ENCODE measurements at places on chromosomes 12 and 14.

- DNase-seq: peak; percentile 98
These were observed at the start of gene GLIPR1 for GRCh38 chr12:75480469-75480949. GLIPR1 (plus strand) TSS chr12:75480755; CDS start chr12:75480881, 126 bp downstream.

- DNase-seq: no peak
These were observed 239.2 kb upstream of the FKBP4 start for GRCh38 chr12:2555487-2556082.

- DNase-seq: peak; percentile 69
These were observed 64.3 kb upstream of the STON2 start for GRCh38 chr14:81464253-81465002.

DNA sequence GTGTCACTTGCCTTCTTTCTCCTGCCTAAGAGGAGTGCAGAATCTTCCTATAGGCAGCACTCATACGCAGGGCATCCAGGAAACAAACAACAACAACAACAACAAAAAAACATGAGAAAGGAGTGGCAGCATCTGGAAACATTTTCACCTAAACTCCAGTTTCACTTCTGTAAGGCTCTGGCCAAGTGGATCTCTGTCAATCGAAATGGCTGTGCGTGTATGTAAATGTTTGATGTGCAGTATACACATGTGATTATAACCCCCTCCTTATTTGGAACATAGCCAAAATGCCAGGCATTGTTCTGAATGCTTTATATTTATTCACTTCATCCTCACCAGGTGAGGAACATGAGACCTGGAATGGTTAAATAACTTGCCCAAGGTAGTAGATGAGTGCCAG lies 76.8 kb downstream of the COX16 start:
- DNase-seq: no peak

- peak; percentile 93 for DNase-seq
These were observed 10.5 kb upstream of the NID2 start for GRCh38 chr14:52079239-52079959.

- no peak for DNase-seq
These were observed 3.0 kb downstream of the WNT1 start for GRCh38 chr12:48980953-48981756.

GRCh38 chr14:58702441-58703160 lies 64.8 kb downstream of the DACT1 start:
- no peak for DNase-seq

- DNase-seq: no peak
These were observed 1.6 kb upstream of the EML1 start for GRCh38 chr14:99791476-99792209.

DNA sequence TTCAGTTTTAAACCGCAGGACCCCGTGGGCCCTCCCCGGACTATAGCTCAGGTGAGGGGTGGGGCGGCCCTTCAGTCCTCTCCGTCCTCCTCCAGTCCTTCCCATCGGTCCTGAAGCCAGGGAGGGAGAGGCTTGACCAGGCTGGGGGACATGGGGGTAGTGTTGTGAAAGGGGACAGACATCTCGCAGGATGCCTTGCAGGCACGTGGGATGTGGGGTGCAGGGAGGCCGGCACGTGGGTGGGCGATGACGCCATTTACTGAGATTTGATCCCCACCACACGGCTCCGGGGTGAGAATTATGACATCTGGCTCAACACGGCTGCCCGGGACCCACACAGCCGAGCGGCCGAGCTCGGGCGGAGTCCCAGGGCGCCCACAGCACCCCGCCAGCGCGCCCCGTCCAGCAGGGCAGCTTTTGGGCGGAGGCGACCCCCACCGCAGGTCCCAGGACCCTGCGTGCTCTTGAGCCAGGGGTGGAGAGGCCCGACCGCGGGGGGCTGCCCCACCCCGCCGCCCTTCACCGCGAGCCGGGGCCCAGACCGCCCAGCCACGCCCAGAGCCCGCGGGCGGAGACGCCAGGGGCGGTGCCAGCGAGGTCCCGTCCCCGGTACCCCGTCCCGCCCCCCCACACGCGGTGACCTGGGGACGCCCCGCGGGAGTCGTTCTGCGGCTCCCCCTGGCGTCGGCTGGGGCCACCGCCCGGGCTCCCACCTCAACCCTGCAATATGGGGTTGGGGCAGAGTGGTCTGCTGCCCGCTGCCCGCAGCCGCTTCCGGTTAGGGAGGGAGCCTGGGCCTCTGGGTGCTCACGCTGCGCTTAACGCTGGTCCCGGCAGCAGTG lies 3.3 kb upstream of the EXOC3L4 start:
- peak; percentile 71 for DNase-seq

DNA sequence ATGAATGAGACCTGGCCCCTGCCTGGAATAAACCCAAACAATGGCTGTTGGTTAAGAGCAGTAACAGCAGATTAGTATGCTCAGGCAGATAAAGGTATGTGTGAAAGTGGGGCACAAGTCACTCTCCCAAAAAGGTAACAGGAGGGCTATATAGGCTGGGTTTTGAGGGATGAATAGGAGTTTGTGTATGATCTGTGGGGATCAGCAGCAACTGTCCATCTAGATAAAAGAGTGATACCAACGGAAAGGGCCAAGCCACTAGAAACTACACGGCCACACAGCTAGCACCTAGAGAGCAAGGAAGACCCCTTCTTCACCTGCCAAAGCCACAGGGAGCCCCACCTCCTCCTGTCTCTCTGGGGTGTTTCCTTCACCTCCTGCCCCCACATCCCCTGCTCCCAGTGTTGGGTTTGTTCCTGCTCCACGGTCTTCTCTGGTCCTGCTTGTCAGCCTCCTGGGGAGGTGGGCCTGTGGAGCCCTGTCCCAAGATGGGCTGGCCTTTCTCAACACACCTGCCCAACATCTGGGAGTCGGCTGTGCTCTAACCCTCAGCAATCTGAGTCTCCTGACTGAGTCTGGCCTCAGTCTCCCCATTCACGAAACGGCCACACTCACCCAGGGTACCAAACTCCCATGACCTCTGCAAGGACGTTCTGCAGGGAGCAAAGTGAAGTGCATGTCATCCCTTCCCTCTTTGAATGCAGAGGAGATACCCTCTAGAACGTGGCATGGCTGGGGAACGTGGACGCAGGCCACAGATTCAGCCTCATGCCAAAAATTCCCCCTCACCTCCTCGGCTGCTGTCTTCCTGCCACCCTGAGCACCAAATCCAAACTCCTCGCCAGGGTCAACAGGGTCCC lies 108.2 kb downstream of the NCOR2 start:
- no peak for DNase-seq

DNA sequence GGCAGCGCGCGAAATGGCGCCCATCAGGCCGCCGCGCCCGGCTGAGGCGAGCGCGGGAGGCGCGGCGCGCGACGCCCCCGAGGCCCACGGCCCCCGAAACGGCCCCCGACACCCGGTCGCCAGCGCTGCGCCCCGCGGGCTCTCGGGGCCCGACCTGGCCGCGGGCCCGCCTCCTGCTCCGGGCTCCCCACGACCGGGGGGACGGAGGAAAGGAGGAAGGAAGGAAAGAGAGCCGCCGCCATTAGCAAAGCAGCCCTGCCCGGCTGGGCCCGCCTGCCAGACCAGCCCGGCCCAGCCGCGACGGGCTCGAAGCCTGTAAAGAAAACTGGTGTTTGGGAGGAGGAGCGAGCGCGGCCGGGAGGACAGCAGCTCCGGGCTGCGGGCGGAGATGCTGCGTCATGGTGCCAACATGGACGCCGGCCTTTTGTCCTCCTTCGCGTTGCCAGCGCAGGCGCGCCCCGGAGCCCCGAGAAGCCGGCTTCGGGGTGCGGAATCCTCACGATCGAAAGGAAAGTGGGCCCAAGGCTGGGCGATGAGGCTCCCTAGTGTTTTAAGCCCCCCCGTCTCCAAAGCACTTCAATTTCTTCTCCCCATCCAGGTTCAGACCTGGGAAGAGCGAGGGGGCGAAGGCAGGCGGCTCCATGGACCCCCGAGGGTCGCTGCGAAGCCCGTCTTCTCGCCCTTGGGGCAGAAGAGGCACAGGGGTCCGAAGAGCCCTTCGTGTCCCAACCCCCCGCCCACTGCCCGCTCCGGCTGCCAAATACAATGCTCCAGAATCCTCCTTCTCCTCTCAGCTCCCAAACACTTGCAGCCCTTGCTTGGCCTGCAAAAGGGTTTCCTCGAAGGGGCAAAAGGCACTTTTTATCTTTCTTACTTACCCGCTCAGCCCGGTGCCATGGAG lies 2.9 kb upstream of the SETD1B start:
- DNase-seq: peak; percentile 86

DNA sequence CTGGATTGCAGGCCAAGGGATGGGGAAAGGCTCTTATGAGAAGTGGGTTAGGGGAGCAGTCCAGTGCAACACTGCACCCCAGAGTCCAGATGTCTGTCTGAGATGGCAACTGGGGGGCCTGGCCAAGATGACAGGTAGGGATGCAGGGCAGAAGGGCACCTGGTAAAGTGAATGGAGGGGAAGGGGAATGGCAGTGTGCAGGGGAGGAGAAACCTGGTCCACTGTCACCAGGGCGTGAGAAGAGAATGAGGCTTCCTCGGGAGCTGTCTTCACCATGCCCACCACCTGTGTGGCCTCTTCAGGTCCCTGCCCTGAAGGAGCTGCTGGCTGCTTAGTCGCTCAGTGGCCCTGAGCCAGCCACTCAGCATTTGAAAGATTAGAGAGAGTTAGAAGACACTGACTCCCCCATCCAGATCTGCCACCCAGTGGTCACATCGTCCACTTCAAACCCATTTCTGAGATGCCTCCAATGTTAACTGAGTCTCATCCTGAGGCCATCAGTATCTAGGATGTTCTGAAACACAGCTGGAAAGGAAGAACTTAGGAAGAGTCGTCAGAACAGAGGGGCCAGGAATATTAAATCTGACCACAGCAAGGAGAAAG lies 57.3 kb downstream of the PLEKHG3 start:
- DNase-seq: no peak

GRCh38 chr12:24482882-24483604 lies 465.9 kb downstream of the BCAT1 start:
- DNase-seq: no peak

GRCh38 chr12:124527861-124528561 lies 39.4 kb downstream of the NCOR2 start:
- peak; percentile 70 for DNase-seq

DNA sequence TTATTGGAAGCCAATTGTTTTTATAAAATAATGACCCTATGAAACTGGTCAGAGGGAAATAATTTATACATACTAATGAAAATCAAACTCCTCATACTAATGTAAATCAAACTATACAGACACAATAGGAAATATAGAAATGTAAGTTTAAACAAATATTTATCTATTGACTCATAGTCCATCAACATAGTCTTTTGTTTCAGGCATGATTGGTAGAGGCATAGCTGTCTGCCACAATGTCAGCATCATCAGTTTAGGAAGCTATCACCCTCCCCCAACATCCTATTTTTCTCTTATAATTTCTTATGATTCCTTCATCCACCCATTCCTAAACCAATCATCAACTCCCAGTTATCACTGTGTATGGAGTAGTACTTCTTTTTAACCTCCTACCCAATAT lies 117.7 kb downstream of the SLC38A6 start:
- no peak for DNase-seq

GRCh38 chr14:81938341-81938740 lies 404.7 kb upstream of the SEL1L start:
- no peak for DNase-seq

DNA sequence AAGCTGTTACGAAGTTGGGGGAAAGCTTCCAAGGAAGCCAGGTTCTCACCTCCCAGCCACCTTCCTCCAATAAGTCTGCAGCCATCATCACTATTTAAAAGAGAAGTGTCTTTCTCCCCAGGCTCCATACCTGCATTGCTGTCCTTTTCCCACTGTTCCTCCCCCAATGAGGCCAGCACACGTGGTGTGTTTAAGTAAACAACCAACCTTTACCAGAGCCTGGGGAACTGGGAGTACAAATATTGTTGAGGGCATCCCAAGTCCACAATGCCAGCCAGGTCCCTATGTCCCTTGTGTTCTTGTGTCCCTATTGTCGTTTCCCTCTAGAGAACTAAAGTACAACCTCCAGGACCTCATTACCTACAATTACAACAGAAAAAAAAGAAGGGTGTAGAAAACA lies 49.2 kb upstream of the PNMA1 start:
- no peak for DNase-seq

DNA sequence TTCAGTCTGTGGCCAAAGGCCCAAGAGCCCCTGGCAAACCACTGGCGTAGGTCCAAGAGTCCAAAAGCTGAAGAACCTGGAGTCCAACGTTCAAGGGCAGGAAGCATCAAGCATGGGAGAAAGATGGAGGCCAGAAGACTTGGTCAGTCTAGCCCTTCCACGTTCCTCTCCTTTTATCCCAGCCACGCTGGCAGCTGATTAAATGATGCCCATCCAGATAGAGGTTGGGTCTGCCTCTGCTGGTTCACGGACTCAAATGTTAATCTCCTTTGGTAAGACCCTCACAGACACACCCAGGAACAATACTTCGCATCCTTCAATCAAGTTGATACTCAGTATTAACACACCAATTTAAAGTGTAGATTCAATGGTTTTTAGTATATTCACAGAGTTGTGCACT lies 21.1 kb upstream of the OS9 start:
- no peak for DNase-seq

DNA sequence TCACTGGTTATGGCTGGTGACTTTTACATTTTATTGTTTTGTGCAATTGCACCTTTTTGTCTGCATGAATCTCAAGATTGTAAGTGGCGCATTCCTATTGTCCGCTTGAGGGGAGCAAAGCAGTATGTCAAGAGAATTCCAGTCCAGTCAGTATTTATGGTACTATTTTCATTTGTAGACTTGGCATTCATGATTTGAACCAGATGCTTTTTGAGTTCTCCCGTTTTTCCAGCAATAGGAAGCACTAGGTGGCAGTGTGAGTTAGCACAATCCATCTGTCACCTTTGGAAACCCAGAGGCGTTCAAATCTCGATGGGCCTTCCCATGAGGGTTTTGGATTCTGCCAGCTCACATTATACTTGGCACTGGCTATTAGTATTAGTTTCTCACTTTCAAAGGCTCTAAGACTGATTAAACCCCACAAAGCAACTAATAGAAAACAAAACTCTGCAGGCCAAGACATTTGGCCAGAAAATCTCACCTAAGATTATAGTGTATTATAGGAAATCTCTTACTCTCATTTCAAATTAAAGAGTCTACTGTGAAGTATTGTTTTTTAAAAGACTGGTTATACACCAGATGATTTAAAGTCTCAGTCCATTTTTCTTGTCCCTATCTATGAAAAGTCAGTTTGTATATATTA lies 2.2 kb downstream of the DACT1 start:
- DNase-seq: peak; percentile 84

GRCh38 chr12:92802906-92803305 lies 100.1 kb downstream of the PLEKHG7 start:
- no peak for DNase-seq

- DNase-seq: no peak
These were observed 152.9 kb downstream of the ZFP36L1 start for GRCh38 chr14:68639758-68640574.
